ENCODE measurements at places on chromosomes 13 and 19.

GRCh38 chr19:19631346-19631745 is 3.3 kb upstream of the LPAR2 start:
- DNase-seq: no peak

DNA sequence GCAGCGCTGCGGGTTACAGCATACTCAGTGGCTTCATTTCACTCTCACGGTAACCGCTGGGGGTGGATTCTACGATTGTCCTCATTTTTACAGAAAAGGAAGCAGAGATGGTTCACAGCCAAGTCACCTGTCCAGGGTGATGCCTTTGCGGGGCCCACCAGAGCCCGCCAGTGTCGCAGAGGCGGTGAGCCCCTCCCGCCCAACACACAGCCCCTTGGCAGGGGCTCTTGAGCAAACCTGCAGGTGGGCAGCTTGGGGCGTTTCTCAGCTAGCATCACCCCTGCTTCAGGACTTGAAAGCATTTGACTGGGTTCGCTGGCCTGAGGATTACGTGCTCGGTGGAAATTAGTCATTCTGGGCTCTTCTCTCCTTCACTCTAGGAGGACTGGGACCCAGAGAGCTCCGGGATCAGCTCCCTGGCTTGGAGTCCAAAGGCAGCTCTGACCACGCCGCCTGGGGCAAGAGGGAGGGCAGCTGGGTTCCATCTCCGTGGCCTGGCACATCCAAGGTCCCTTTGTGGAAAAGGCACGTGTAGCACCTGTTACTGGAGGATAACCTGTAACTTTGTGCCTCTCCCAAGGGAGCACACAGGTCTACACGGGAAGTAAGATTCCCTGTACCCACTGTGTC is 62.5 kb upstream of the F7 start:
- no peak for DNase-seq

- DNase-seq: no peak
These were observed 48.3 kb upstream of the ATP11A start for GRCh38 chr13:112641456-112642089.

- no peak for DNase-seq
These were observed 161.7 kb downstream of the KLF12 start for GRCh38 chr13:73972545-73972944.

DNA sequence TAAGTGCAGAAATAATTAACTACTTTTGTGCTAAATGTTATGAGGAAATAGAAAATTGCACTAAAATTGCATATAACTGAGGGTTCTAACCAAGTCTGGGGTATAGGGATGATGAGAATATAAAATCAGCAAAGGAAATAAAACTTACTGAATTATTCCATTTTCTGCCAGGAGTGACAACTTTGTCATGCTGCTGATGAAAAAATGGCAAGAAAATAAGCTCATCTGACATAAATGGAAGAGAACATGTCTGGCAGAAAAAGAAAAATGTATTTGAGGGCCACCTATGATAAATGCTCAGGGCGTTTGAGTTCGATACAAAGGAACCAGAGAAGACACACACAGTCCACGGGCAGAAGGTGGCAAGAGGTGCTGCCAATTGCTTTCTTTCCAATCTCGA is 78.2 kb downstream of the LHFPL6 start:
- DNase-seq: no peak

- DNase-seq: no peak
These were observed 19.2 kb downstream of the CEACAM6 start for GRCh38 chr19:41774515-41774980.

DNA sequence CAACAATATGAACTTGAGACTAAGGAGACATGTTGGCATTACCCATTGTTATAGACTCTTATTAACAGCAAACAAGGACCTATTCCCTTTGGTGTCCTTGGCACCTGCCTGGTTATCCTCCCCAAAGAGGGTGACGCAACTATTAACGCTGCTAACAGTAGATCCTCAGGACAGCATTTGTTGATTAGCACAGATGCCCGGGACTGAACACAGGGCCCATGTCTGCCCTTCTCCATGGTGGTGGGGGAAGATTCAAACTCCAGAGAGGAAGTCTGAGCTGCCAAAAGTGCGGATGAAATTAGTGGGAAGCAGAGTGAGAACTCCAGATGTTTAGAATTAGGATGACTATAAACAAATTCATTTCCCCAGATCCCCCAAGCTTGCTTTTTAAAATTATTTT is 101.2 kb upstream of the RAP2A start:
- no peak for DNase-seq

DNA sequence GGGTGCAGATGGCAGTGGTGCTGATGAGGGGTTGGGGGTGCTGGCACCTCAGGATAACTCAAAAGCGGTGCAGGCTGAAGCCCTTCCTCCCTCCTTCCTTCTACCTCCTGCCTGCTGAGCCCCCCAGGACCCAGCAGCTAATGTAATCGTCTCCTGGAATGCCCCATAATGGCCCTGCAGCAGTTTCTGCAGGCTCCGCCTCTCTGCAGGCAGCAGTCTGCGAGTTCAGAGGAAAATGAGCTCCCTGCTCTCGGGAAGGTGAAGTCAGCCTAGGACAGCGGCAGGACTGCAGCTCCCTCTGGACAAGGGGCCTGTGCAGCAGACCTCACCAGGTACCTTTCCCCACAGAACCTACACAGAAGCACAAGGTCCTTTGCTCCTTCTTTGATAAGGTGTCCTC is 130.9 kb downstream of the ZDHHC20 start:
- DNase-seq: no peak

DNA sequence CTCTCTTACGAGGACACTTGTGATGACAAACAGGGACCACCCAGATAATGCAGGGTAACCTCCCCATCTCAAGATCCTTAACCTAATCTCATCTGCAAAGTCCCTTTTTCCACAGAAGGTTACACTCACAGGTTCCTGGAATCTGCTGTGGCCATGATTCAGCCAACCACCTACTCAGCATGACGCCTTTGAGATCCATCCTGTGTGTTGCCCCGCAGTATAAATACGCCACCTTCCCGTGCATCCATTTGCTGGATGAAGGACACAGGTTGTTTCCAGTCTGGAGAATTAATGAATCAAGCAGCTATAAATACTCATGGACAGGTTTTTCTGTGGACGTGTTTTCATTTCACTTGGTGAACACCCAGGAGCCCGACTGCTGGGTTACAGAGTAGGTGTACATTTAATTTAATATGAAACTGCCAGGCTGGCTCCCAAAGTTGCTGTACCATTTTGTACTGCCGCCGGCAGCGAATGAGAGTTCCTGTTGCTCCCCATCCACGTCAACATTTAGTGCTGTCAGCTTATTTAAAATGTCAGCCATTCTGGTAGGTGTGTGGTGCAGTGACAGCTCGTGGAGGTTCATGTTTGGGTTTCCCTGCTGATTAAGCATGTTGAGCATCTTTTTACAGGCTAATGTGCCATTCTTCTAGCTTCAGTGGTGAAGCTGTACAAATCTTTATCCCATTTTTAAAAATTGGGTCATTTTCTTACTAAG is 40.2 kb downstream of the ELL start:
- DNase-seq: no peak

DNA sequence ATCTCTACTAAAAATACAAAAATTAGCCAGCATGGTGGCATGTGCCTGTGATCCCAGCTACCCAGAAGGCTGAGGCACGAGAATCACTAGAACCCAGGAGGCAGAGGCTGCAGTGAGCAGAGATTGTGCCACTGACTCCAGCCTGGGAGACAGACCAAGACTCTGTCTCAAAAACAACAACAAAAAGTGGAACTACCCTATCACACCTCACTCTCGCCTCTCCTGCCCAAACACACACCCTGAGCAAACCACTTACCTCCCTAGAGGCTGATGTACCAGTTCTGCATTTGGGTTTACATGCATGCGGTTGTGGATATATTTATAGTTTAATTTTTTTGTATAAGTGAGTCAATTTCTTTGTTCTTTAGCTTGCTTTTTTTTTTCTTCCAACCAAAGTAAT is 7.7 kb upstream of the PTOV1 start:
- no peak for DNase-seq

DNA sequence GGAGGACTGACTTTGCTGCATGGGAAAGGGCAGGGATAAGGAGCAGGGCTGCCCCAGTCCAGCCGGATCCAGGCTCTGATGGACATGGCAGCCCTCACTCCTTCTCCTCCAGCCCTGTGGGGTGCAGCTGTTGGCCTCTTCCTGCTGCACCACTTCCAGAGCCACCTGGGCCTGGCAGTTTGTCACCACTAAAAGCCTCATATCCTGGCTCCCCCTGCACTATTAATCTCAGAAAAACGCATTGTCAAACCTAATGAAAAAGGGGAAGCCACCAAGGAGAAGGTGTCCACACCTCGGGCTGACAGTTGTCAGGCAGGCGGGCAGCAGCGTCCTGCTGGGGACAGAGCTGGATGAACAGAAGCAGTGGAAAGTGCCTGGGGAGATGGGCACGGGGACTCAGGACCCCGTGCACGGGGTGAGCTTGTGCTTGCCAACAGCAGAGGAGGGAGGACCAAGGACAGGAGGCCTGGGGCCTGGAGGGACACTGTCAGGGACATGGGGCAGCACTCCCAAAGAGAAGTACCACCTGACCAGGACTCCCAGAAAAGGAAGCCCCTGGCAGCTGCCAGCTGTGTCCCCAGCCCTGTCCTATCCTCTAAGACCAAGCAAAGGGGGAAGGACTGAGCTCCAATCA is 151.1 kb upstream of the TSHZ3 start:
- DNase-seq: no peak

DNA sequence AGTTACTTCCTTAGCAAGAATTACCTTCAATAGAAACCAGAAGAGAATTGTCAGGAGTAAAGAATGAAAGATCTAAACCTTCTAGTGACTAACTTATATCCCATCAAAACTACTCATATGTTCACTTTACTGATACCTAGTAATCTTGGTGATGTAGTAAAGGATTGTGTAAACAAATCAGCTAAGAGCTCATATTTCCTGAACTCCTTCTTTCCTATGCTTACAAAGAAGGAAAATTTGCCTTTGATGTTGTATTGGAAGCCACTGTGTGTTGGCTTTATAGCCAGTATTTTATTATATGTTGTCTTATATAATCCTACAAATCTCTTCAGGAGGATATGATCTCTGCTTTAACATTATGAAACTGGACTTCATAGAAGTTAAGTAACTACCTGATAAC is 671.0 kb downstream of the PCDH9 start:
- DNase-seq: no peak

- no peak for DNase-seq
These were observed 1.4 kb downstream of the CUL4A start for GRCh38 chr13:113210833-113211232.

DNA sequence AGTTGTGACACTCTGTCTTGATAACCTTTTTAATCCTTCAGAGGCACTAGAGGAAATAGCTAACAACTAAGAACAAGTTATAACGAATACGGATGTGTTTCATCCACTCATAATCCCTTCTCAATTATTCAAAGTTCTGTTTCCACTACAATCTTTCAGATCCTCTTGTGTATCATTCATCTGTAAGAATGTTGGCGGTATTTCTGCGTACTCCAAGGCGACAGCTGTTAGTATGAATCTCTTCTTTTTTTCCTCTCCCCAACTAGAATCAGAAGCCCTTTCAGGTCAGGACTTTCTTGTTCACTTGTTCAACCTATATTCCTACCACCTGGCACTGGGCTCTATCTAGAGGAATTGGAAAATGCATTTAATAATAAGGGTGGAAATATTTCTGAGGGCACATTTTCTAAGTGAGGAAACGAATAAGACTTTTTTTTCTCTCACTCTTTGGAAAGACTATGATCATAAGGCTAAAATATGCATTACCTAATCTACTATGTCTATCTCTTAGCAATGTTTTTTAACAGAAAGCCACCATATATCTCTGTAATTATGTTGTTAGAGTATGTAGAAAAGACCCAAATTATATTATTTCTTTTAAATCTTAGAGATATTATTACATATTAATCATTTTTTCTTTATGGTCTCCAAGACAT is 492.9 kb downstream of the PCDH20 start:
- DNase-seq: no peak
